D721Med (cell line): ENCODE measurements at places on chromosomes 1 and 21.

DNA sequence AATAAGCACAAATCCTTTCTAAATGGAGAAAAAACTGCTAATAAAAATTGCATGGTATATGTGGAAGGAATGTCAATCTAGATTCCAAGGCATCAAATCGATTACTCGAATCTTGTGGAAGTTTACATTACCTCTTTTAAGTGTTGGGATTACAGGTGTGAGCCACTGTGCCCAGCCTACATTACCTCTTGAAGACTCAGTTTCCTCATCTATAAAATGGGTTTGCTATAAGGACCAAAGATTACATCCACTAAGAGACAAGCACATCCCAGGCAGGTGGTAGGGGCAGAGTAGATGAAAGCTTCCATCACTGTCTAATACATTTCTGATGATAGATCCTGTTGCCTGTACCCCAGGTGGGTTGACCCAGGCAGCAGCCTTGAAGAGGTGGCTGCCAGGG is 16.1 kb downstream of the DHCR24 start:
- DNase-seq: no peak

- no peak for DNase-seq
Observed at GRCh38 chr1:2288311-2288710, 60.2 kb downstream of the SKI start.

DNA sequence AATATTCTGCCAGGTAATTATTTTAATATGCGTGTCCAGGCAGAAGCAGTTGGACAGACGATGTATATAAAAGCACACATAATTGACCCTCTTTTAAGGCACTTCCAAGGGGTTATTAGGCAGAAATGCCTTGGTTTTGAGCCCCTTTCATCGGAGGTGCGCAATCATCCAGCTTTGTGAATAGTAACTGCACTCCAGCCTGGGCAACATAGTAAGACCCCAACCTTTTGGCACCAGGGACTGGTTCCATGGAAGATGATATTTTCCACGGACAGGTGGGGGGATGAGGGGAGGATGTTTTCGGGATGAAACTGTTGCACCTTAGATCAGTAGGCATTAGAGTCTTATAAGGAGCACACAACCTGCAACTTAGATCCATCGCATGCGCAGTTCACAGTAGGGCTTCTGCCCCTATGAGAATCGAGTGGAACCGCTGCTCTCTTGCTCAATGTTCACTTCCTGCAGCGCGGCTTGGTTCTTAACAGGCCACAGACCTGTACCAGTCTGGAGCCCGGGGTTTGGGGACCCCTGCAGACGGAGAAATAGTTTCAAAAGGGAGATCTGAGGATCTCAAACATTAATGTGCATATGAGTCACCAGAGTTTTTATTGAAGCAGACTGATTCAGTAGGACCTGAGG is 1.8 kb upstream of the MCOLN2 start:
- no peak for DNase-seq

- DNase-seq: no peak
Observed at GRCh38 chr1:179206812-179207211, 22.7 kb downstream of the ABL2 start.

GRCh38 chr1:10835822-10836421 is 39.5 kb upstream of the CASZ1 start:
- peak; percentile 69 for DNase-seq

DNA sequence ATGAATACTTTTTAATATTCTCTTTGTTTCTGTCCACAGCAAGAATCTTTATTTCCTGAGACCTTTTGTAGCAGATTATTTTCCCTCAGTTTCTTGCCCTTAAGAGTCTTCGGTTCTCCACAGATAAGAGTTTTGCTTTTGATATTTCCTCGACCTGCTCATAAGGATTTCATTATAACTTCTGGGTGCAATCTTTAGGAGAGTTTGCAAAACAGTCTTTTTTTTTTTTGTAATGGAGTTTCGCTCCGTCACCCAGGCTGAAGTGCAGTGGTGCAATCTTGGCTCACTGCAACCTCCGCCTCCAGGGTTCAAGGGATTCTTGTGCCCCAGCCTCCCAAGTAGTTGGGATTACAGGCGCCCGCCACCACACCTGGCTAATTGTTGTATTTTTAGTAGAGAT is 10.1 kb upstream of the UBE4B start:
- DNase-seq: no peak
